ENCODE measurements at places on chromosomes 2 and 18.

DNA sequence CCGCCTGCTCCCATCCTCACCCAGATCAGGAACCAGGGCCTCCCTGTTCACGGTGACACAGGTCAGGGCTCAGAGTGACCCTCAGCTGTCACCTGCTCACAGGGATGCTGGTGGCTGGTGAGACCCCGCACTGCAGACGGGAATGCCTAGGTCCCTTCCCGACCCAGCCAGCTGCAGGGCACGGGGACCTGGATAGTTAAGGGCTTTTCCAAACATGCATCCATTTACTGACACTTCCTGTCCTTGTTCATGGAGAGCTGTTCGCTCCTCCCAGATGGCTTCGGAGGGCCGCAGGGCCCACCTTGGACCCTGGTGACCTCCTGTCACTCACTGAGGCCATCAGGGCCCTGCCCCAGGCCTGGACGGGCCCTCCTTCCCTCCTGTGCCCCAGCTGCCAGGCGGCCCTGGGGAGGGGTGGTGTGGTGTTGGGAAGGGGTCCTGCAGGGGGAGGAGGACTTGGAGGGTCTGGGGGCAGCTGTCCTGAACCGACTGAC lies 31.7 kb downstream of the GPC1 start:
- no peak for DNase-seq

DNA sequence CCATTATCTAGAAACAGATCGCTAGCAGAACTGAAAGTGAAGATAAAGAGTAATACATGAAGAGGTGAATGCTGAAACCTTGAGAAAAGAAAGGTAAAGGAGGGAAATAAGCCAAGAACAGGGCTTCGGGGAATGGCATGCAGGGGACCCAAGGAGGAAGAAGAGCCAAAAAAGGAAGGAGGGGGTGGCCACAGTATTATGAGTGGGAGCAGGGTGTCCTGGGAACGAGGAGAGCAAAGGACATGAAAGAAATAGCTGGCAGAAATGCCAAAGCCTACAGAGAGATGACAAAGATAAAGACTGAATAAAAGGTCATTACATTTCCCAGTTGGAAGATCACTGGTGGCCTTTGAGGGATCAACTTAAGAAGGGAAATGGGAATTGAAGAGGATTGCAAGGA lies 82.9 kb downstream of the ACTR3 start:
- DNase-seq = no peak

GRCh38 chr18:12828116-12829051 lies 55.7 kb downstream of the PTPN2 start:
- DNase-seq = no peak

DNA sequence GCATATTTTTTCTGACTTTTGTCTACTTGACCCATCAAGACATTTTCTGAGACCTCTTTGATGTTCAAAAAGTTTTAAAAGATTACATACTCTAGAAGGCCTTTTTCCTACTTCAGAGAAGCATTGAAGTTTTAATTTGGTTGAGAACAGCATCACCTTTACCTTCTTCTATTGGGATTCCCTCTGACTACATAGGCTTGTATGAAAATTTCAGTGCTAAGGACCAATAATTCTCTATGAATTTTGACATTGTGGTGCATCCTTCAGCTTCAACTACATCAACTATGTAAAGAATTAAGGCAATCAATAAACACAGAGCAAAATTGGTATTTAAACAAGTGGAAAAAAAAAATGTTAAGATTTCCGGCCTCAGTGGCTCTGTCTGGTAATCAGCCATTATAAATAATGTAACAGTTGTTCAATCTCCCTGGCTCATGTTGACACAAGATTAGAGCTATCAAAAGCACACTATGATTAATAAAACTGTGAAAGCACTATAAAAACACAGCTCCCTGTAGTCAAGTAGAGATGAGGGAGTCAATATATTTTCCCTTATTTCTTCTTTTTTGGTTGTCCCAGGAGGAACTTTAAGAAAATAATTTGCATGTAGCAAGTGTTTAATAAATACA lies 627.0 kb upstream of the SYT4 start:
- DNase-seq = no peak

DNA sequence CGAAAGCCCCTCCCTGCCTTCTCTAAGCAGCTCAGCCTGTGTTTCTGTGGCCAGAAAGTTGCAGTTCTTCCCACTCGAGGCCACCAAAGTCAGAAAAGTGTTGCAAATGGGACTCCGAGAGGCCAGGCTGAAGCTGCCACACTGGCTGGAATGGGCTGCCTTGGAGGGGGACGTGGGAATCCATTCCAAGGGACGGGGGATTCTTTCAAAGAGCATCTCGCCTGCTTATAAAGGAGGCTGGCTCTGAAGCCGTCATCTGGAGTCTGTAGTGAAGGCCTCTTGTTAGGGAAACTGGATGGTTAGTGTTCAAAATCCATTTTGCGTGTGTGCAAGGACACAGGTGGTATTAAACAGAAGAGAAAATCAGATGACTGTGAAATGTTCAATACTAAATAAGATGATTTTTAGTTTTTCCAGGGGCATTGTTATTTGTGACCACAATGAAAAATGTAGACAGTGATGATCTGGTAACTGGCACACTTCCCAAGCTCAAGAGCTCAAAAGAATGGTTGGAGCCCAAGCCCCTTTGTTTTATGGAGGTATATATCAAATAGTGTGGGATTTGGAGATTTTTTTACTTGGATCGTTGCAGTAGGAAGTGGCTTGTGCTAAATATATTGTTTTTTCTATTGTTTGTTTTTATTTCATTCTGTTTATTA lies 782 bp downstream of the FAM228B start:
- no peak for DNase-seq

- no peak for DNase-seq
Measured at GRCh38 chr2:120251078-120251477, 1.6 kb upstream of the RALB start.

DNA sequence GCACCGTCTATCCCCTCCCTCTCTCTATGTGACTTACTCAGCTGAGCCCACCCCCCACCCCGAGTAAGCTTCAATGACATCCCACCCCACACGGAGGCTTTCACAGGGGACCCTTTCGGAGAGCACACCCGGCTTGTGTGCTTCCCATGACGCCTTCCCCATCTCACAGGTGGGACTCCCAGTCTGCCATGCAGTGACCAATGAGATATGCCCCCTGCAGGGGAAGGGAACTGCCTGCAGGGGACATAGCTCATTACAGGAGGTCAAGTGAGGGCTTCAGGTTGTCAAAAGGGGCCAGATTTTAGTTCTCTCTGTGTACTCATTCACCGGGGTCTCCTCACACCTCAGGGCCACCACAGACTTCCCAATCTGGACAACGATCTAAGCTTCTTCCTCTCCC lies 112.6 kb downstream of the GAREM1 start:
- no peak for DNase-seq

DNA sequence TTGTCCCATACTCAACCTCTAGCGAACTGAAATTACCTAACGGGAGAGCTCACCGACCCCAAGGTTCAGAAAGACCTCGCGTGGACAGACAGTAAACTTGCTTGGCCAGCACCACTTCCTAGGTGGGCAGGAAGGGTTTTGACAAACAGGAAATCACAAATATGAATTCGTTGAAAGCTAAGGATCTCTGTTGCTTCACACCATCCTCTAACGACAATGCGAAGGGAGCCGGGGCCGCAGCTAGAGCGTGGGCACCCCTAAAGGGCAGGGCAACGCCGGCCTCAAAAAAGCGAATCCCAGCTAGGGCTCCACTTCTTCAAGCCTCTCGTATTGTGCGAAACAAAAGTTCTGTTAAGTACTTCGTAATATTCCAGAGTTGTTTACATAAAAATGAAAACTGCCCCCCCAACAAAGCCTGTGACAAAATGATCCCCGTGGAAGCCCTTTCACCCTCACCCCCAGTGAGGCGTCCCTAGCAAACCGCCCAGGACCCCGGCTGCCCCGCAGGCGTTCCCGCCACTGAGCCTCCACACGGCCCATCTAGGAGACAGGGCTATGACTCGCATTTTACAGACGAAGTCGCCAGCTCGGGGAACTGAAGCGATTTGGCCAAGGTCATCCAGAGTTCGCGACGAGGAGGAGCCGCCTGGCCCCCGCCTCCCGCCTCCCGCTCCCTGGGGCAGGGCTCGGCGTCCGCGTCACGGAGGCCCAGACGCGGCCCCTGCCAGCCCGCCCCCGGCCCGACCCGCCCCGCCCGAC lies 548 bp downstream of the KANSL3 start:
- no peak for DNase-seq

- DNase-seq = no peak
Measured at GRCh38 chr2:142840436-142840835, 37.0 kb upstream of the KYNU start.

DNA sequence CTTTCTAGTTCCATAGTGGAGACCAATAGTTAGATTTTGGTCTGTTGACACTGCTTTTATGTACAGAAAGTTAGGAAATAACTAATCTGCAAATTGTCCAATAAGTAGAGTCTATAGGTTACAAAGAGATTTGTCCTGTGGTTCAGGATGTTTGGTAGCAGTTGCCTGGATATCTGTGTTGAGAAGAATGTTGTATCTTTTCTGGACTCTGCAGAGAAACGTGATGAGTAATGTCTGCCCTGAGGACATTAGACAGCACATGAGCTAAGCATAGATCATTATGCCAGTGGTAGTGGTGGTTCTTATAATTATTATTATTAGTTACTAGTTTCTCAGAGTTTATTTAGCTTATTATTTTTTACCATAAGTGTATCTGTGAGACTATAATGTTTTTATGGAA lies 65.8 kb downstream of the ANKRD62 start:
- no peak for DNase-seq

- DNase-seq = no peak
Measured at GRCh38 chr2:60320724-60321123, 232.7 kb downstream of the BCL11A start.

- DNase-seq = no peak
Measured at GRCh38 chr2:66896131-66896530, 461.2 kb downstream of the MEIS1 start.

DNA sequence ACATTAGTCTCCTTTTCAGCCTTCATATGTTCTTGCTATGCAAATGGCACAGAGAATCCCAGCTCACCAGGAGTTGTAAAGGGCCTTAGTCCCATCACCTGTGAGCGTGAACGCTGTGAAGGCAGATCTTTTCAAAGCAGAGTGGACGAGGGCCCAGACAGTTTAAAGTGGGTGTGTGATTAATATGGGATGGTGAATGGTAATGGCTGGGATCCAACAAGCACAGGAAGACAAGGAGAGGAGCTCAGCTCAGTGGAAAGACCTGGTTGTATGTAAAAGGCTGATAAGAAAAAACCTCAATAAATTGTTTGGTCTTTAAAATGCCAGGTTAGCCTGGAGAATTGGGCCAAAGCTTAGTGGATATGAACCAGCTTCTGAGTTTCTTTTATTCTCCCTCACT lies 326.2 kb downstream of the NYAP2 start:
- DNase-seq = no peak

DNA sequence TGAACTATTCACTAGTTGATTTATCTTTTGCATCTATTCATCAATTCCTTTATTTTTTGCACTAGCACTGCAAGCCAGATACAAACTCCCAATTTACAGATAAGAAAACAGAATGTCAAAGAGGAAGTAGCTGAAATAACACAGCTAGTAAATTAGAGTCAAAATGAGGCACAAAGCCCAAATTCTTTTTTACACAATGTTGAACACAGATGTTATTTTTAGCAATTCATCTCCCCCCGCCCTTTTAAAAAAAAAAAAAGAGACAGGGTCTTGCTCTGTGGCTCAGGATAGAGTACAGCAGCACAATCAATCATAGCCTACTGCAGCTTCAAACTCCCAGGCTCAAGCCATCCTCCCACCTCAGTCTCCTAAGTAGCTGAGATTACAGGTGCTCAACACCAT lies 127.8 kb downstream of the CCBE1 start:
- DNase-seq = no peak
